Stimulated activated CD4-positive, alpha-beta T cell treated with anti-CD3 and anti-CD28 coated beads, Interleukin-1b, Interleukin-23, amount 100 ng/mL, for 24 hours (primary cell): ENCODE measurements at places on chromosomes 11 and 22.

DNA sequence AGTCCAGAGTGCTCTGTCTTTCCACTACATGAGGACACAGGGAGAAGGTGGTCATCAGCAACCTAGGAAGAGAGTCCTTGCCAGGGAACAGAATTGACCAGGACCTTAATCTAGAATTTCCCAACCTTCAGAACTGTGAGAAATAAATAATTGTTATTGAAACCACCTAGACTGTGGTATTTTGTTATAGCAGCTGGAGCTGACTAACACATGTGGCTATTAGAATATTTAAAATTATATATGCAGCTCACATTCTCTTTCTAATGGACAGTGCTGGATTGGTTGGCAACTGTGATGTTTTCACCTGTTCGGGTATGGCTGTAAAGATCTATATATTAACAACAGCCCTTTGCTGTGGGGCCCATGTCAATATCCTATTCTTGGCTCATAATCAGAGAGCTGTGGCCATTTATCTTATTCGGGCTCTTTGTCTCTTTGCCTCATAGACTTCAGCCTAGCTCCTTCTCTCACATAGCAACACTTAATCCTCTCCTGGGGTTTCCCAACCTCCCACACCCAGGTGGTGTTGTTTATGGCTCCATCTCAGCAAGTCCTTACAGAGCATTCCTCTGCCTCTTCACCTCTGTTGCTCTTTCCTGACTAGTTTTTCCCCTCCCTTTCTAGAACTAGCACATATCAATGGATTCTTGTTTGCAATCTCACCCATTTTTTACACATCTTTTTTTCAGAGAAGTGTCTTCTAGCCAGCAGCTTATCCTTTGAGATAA, 46.4 kb upstream of the AMOTL1 start:
- no peak for DNase-seq

DNA sequence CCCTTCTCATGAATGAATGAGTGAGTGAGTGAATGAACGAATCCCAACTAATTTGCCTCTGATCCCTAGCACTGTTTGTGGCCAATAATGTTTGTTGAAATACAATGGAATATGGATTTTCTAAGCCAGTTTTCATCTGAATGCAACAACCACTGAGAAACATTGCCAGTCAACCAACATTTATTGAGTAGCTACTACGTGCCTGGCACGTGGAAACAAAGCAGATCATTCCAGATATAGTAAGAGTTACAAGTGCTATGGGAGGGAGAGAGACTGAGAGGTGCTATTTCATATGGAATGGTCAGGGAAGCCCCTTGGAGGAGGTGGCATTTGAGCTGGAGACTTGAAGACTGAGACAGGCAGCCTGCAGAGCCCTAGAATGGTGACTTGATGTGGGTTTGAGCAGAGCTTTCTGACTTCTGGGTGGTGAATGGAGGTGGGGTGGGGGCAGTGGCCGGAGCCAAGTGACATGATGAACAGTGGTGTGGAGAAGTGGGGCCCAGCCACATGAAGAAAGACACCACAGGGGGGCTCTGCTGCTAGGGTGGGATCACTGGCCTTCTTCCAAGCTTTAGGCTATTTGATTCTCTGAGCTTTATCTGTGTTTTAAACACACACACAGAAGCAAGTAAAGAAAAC, 35.1 kb upstream of the SMTN start:
- DNase-seq, result no peak

GRCh38 chr22:25621986-25622385, 57.5 kb downstream of the GRK3 start:
- DNase-seq, result no peak

DNA sequence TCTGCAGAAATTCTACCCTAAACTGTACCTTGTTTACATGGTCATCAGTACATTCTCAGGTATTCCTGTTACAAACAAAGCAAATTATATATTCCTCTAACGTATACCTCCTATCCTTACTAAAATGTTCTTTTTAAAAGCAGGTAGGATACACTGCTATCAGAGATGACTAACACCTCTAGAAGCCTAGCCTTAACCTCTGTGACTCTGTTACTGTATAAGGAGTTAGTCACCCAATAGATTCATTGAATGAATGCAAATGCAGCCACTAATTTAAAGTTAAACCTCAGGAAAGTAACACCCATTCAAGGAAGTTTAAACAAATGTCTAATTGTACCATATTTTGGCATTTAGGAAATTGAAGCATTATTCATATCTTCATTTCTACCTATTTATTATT, 82.2 kb downstream of the FCHSD2 start:
- DNase-seq, result no peak

GRCh38 chr22:33073989-33074418, 15.8 kb upstream of the SYN3 start:
- DNase-seq, result no peak

GRCh38 chr11:101049123-101049522, 80.5 kb downstream of the PGR start:
- no peak for DNase-seq

GRCh38 chr22:38921120-38921519, 36.3 kb upstream of the APOBEC3A start:
- DNase-seq, result no peak

DNA sequence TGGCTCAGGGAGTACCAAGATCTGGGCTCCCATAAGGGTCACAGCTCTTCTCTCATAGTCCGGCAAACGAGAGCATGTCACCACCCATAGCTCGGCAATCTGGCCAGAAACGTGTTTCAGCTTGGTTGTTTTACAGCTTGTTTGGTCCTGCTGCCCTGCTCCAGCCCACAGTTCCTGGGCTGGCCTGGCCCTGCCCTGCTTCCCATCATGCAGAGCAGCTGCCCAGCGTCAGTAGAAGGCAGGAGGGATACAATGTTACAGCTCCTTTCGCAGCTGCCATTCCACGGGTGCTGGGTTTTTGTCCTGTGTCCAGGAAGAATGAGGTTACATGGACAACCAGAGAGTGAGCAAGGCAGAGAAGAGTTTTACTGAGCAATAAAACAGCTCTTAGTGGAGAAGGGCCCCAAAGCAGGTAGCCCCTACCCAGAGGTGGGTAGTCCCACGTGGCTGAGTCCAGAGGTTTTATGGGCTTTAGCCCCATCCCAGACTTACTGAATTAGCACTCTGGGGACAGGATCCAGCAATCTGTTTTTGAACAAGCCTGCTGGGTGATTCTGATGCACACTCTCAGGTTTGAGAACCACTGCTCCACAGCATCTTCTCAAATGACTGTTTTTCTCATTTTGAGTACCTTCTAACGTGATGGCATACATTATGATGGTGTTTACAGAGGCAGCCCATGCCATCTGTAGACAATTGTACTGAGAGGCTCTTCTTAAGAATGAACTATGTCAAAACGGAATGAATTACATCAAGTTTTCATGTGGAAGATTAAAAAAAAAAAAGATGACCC, 5.8 kb upstream of the MS4A18 start:
- DNase-seq, result no peak

- DNase-seq, result no peak
Measured at GRCh38 chr22:19495562-19496323, 16.0 kb downstream of the CDC45 start.

GRCh38 chr11:81963018-81963417, 770.6 kb downstream of the FAM181B start:
- no peak for DNase-seq

DNA sequence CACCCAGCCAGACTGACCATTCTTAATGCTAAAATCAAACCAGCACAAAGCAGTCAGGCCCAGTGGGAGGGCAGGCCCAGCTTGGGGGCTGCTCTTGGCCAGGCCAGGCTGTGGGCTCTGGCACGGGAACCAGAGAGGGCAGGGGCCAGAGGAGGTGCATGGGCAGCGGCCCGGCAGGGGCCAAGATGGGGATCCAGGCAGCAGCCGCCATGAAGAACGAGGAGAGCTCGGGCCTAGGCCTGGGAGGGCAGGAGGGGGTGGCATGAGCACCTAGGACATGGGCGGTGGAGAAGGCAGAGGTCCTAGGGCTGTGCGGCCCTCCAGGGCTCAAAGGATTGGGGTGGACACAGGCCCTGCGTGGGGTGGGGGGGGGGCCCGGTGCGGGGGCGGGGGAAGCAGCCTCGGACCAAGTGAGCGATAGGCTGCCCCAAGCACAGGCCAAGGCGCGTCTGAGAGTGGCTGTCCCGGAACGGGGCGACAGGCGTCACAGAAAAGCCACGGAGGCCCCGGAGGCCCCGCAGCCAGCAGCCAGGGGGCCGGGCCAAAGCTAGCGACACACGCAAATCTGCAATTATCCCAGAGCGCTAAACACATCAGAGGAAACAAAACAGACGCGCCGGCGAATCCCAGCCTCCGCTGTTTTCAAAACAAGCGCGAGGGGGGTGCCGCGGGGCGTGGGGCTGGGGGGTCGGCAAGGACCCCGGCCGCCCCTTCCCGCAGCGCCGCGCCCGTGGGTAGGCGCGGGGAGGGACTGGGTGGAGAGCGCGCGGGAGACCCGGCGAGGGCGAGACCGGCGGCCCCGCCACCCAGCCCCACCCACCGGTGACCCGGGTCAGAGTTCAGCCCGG, 8.3 kb downstream of the PLXNB2 start:
- DNase-seq, result no peak

DNA sequence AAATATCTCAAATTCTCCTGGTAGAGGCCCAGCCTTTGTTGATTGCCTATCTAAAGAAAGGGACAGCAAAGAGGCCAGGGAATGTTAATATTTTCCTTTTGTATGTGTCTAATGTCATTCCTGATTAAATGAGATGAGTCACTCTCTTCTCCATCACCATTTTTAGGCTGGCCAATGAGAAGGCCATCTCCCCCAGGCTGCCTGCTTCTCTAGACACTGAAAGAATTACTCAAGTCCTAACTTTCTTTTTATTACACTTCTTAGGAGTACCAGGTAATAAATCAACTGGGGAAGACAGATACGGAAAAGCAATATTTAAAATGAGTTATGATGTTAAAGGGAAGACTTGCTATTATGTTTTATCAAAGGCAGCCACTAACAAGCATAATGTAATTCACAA, 259.2 kb upstream of the SORL1-AS1 start:
- DNase-seq, result no peak

DNA sequence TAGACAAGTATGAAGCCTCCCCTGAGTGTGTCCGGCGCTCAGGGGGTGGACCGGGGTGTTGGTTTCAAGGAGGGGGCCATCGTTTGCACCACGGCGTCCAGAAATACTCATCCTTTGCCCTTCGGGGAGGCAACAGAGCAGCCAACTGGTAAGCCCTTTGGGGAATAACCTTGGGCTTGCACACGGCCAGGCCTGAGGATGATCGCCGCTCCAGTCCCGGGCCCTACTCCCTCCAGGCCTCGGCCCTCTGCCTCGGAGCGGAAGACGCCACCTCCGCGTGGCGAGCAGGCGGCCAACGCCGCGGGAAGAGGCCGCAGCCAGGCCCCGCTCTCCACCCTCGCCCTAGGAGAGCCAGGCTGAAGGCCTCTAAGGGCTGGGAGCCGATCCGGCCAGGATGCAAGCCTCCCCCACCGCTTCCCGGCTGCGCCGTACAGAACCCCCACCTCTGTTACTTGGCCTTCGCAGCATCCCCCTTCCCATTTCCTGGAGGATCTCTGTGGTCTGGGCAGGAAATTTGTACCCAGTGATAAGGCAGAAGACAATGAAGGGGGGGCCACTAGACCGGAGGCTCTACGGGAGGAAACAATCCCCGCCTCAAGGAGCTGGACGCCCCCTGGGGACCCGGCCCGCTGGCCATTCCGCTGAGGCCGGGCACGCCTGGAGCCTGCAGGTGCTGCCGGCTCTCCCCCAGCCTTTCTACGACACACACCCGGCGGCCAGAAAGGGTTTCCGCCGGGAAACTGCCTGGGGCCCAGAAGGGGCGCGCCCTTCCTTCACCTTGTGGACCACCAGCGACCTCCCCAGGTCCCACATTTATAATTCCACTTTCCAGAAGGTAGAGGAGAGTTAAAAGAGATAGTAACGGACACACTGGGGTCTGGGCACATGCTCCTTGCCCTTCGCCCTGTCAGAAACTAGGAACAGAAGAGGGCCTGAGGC, 2.6 kb downstream of the ESAM start:
- no peak for DNase-seq

GRCh38 chr11:15128621-15129020, 13.9 kb downstream of the INSC start:
- no peak for DNase-seq

DNA sequence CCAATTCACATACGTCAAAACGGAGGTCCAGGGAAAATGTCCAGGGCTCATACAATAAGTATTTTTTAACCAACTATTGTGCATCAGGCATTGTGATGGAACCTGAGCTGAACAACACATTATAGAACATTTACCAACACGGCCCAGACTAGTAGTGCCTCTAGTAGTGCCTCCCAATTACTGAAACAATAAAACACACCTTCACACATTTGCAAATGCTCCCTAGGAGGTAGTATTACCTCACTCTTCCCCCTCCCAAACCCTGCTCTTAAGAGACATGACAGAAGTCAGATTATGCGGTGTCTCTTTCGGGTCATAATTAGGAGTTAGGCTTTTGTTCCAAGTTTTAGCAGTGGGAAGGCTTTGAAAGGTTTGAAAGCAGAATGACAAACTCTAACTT, 61.1 kb downstream of the PAK1 start:
- DNase-seq, result no peak

DNA sequence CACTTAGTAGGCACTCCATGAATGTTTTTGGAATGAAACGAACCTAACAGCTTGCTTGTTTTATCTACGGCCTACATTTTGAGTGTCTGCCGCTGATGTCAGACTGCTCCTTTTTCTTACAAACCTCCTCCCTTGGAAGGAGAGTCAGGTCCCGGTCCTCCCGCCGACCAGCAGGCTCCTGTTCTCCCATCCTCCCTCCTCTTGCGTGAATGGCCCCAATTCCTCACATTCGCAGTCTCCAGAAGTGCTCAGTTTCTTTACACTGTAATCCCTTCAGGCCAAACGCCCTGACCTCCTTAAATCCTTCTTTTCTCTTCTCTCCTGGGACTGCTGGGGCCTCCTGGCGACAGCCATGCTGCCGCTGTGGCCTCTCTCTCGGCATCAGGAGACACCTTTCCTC, 82.6 kb upstream of the CSNK2A3 start:
- DNase-seq, result no peak

- no peak for DNase-seq
Measured at GRCh38 chr11:253160-253885, 16.5 kb downstream of the PSMD13 start.

GRCh38 chr11:100824041-100824809, 137.1 kb downstream of the ARHGAP42 start:
- DNase-seq, result no peak

DNA sequence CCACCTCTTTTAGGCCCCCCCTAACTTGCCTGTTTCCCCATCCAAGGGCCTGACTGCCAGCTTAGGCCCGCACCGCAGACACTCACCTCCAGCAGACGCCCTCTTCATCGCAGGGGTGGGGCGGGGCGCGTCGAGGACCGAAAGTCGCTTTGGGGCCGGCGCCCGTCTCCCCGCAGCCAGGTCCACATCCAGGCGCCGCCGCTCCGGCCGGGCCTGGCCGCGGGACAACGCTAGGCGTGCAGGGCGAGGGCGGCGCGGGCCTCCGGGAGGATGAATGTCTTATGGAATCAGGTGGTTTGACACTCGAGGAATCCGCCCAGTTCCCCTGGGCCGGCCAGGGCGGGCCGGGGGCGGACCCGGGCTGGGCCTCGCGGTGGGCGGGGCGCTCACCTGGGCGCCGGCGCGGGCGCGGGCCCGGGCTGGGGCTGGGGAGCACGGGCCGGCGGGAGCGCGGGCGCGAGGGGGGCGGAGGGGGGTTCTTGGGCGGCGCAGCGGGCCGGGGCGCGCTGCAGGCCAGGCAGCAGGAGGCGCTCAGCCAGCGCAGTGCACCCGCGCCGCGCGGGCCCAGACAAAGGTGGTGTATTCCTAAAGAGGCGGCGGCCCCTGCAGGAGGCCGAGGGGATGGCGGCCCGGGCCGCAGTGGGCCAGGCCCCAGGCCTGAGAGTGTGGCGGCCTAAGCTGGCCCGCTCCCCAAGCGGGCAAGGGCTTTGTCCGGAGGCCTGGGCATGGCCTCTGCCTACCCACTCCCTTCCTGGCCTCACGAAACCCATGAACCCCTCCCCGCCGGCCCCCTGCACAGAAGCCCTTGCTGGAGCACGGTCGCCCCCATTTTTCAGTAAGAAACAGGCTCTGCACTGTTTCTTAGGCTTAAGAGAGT, 177.6 kb downstream of the IGLL1 start:
- no peak for DNase-seq
